ENCODE measurements at places on chromosomes 7 and 10.

DNA sequence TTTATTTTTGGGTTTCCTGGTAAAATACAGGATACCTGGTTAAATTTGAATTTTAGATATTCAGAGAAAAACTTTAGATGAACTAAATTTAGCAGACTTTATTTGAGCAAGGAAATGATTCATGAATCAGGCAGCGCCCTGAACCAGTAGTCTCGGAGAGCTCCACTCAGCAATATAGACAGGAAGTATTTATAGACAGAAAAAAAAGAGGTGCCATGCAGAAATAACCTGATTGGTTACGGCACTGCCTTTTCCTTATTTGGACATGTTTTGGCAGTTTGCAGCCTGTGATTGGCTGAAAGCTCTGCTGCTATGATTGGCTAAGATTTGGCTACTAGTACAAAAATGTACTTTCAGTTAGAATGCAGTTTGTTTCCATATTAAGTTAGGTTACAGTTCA is 198.3 kb upstream of the DKK1 start:
- DNase-seq: peak; percentile 15

DNA sequence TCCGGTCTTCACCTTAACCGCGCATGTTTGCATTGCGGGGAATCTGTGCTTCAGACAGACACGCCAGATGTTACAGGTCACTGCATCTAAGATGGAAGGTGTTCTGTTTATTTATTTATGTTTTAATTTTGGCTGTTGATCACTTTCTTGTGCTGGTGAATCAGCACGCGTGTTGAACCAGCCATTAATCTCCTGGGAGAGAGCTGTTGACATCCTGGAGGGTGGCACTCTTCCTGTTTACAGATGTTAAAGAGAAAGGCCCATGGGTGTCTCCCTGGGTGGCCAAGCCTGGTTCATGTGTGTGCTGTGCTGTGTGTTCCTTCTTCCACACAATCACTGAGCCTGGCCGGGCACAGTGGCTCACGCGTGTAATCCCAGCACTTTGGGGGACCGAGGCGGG is 355.3 kb downstream of the PAXIP1 start:
- no peak for DNase-seq

DNA sequence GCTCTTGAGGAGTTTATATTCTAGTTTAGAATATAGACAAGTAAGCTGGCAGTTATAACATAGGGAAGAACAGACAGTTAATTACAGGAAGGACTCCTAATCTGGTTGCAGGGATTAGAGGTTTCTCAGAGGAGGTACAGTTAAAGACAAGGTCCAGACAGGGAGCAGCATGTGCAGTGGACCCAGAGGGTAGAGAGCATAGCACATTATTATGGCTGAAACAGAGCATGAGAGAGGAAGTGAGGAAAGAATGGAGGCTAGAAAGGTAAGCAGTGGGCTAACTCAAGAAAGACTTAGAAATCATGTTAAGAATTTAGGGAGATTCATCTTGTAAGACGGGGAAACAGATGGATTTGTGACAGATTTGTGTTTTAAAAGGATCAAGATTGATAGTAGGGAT is 9.7 kb downstream of the MIOS start:
- no peak for DNase-seq

DNA sequence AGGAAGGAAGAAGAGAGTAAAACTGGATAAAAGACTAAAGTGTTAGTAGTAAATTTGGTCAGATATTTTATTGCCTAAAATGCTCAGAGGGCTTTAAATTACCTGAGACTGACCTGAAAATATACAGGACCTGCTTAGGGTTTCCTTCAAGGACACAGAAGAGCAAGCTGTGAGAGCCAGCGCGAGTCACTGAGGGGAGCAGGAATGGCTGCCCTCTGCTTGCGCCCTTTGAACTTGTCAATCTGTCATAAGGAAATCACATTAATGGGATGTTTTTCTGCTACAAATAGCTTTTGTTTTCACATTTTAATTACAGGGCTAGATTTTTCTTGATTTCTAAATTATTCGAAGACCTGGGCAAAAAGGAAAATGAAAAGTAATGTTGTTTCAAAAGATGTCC is 26.9 kb downstream of the DNAJB9 start:
- no peak for DNase-seq

- peak; percentile 25 for DNase-seq
These were observed 240.6 kb upstream of the SEMA3C start for GRCh38 chr7:81159402-81159801.

DNA sequence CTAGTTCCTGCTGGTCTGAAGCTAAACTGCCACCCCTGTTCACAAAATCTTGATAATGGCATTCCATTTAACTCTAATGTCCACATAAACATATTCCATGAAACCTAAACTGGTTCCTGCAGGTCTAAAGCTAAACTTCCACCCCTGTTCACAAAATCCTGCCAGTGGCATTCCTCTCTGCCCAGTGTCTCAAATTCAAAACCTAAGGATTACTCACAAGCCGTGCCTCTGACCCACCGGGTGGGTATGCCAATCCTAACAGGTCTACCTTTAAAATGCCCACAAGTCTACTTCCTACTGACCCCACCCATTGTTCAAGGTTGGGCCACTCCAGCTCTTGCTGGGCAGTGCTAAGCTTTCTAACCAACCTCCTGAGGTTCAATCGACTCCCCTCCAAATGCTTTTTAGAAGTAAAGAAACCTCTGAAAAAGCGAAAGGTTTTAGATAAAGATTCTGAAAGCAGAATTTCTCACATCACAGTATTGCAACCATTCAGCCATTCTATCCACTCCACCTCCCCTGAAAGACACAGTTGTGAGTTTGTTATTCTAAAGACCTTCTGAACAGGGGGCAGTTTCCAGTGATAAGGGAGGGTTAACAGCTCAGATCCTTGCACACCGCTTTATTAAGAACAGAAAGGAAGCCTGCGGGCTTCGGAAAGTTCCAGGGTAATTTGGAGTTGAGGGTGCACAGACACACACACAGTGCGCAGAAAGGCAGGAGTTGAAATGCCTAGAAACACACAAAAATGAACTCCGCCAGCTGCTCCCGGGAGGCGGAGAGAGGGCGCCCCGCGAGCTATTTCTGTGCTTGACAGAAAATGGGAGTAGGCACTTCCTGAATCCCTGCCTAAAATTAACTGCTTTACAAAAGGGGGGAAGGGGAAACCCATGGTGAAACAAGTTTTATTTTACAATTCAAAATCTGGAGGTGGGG is 87.7 kb downstream of the TNS3 start:
- no peak for DNase-seq

DNA sequence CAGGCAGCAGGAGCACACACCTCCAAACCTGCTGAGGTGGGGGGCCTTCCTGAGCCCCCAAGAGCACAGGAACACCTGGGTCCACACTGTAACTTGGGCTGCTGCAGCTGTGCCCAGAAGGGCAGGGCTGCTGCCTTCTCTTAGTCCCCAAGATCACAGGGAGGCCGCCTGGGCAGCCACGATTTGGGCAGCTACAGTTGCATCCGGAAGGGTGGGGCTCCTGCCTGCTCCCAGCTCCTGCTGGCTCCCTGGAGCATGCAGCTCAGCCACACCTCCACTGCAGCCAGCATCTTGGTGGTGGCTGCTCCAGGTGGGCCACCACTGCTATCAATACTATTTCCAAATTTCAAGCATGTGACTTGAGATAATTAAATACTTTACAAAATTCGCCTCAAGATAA is 38.5 kb upstream of the AGMO start:
- no peak for DNase-seq

DNA sequence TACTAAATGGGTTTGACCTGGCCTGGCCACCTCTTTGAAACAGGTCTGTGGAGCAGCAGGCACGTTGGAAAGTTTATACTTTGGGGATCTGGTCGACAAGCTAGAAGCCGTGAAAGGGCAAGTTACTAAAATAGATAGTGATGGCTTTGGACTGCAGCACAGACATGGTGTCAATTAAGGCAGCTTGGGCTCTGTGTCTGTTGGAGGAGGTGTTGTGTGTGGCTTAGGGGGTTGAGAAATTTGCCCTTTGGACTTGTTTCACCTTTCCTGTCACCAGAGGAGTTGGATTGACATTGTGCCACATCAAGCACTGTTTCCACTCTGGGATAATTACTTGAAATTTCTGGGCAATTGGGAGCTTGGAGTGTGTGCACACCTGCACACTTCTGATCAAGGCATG is 251.8 kb upstream of the MKI67 start:
- DNase-seq: no peak

- no peak for DNase-seq
These were observed 275.6 kb upstream of the FOXK1 start for GRCh38 chr7:4406288-4407058.

Measured in fibroblast of mammary gland (primary cell).